ENCODE measurements at places on chromosomes 4 and X. TPM values are rescaled to one million over a fixed set of nuclear protein-coding genes. Genes with fewer than 3 reads are reported as not detected.

Gene VEGFC
- total RNA-seq, result 15.7 TPM

Gene CXXC4
- total RNA-seq, result not detected

Gene ZXDA
- 1.9 TPM for total RNA-seq

Gene ITIH6
- total RNA-seq, result not detected

Gene GAGE13
- not detected for total RNA-seq

Gene WDR19
- 9.5 TPM for total RNA-seq
